Muscle of arm (tissue), 14 donors: ENCODE measurements at places on chromosomes 13 and 19. TPM values are rescaled to one million over a fixed set of nuclear protein-coding genes. Genes with fewer than 3 reads are reported as not detected.

Gene ZNF254
- 22.7 TPM for polyA plus RNA-seq

Gene GNA15
- polyA plus RNA-seq: 1.6 TPM

Gene FREM2
- polyA plus RNA-seq: 11.1 TPM

Gene CYP2A6
- not detected for polyA plus RNA-seq

Gene FARP1
- polyA plus RNA-seq: 80.0 TPM

Gene ZNF446
- 6.4 TPM for polyA plus RNA-seq

Gene PSG2
- not detected for polyA plus RNA-seq

Gene SIGLEC8
- not detected for polyA plus RNA-seq

Gene TEAD2
- 56.2 TPM for polyA plus RNA-seq

Gene NOTCH3
- 127 TPM for polyA plus RNA-seq

Gene TGFBR3L
- 0.41 TPM for polyA plus RNA-seq

Gene FCHO1
- polyA plus RNA-seq: 0.68 TPM

Gene EDDM13
- 1.6 TPM for polyA plus RNA-seq
